ENCODE measurements at places on chromosomes 7 and 10. TPM values are rescaled to one million over a fixed set of nuclear protein-coding genes. Genes with fewer than 3 reads are reported as not detected.

The RTKN2 gene
- total RNA-seq: 0.91 TPM

The WNT2 gene
- total RNA-seq: not detected

The RAMP3 gene
- not detected for total RNA-seq

The LYZL2 gene
- not detected for total RNA-seq

The UTF1 gene
- total RNA-seq: not detected

The HMX3 gene
- total RNA-seq: not detected

The KCNIP2 gene
- total RNA-seq: 0.82 TPM

The TAS2R41 gene
- not detected for total RNA-seq

Measured in A549 treated with GW870086 at 1 μM for 4 hours (cell line).